Progenitor cell of endocrine pancreas (in vitro differentiated cells): ENCODE measurements at places on chromosomes 16 and 17.

GRCh38 chr17:58161566-58161965 lies 5.2 kb upstream of the OR4D2 start:
- no peak for DNase-seq

GRCh38 chr16:29321585-29321984 lies 84.9 kb downstream of the NPIPB11 start:
- no peak for DNase-seq

DNA sequence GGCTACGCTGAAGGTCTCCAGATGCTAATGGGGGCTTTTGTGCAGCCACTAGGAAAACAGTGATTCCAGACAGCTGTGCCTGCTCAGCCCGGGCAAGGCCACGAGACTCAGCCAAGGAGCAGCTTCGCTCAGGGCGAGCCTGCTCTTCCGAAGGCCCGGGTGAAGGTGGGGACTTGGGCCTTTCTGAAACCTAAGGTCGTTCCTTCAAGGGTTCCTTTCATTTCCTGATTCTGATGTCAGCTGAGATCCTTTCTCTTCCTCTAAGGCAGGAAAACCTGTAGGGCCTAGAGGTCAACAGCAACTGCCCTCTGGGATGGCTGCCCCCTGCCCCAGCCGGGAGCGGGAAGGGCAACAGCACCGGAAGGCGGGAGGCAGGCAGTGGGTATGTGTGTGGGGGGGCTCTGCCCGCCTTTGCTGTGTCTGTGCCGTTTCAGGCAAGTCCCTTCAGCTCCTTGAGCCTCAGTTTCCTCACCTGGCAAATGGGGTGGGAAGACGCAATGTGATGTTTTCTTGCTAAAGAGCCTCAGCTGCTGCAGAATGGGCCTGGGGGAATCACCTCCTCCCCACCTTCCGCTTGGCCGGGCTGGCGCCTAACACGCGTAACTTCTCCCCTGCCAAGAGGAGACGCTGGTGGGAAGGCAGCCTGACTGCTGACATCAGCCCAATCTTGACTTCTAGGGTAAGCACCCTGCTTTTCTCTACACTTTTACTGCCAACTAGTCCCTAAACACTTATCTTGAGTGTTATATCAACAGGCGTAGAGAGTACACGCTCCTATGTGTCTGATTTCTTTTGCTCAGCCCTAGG lies 32.8 kb downstream of the IRF8 start:
- DNase-seq = no peak

DNA sequence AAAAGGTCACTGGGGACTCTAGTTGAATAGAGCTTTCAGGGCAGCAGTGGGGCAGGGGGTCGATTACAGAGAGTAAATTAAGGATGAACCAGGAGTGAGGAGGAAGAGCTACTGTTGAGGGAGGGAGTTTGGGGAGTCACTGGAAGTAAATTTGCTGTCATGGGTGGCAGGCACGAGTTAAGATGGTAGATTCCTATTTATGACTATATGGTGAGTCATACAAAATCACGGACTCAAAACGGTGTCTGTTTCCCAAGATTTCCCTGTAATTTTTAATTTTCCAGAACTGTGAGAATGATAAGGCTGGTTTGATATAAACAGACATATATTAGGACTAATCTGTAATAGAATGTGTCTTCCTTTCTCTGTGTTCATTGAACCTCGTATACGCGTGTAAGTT lies 287.6 kb upstream of the GOT2 start:
- DNase-seq = no peak

GRCh38 chr17:36727577-36727976 lies 126.2 kb downstream of the MRM1 start:
- DNase-seq = no peak

DNA sequence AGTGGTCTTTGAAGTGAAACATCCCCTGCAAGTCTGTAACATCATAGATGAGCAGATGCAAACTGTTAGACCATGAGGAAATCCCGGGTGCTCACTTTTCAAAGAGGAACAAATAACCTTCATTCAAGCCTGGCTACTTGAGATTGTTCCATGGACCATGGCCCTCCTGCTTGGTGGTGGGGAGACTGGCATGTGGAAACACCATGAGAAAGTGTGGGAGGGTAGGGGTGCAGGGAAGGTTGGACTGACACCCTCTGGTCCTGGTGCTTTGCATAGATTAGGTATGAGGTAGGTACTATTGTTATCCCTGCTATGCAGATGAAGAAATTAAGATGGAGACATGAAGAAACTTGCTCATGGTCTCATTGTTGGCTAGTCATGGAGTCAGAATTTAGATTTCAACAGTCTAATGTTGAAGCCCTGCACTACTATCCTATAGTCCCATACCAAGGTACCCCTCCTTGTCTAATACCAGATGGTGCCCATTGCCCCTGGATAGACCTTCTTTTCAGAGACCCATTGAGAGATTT lies 59.0 kb downstream of the SPACA3 start:
- DNase-seq = no peak
